A549 treated with AZD2906 at 1 μM for 4 hours (cell line): ENCODE measurements at places on chromosomes 2 and 18. TPM values are rescaled to one million over a fixed set of nuclear protein-coding genes. Genes with fewer than 3 reads are reported as not detected.

CRYGD gene
- not detected in 5 replicates for total RNA-seq

CXCR4 gene
- total RNA-seq = 0.52 to 1.0 TPM (median 0.85 TPM) in 5 replicates

DSC3 gene
- total RNA-seq = 1.00 to 1.9 TPM (median 1.2 TPM) in 5 replicates

TUBB8B gene
- not detected in 5 replicates for total RNA-seq

IL36G gene
- total RNA-seq = not detected in 5 replicates

HOXD3 gene
- 0.06 to 0.16 TPM (median 0.09 TPM) in 5 replicates for total RNA-seq

TUBA3D gene
- total RNA-seq = 8.3 to 16.0 TPM (median 10.2 TPM) in 5 replicates

TXNDC2 gene
- total RNA-seq = 0.06 to 0.41 TPM (median 0.08 TPM) in 5 replicates

CPLX4 gene
- total RNA-seq = not detected in 5 replicates

NPPC gene
- 0.24 to 0.70 TPM (median 0.34 TPM) in 4 of 5 replicates, not detected in the other for total RNA-seq

GPAT2 gene
- 0.02 TPM in 1 of 5 replicates, not detected in the others for total RNA-seq
